Effector CD4-positive, alpha-beta T cell (primary cell): ENCODE measurements at places on chromosomes 3 and 15.

GRCh38 chr15:97081666-97082226, 751.2 kb downstream of the NR2F2 start:
- DNase-seq = no peak

GRCh38 chr3:59784164-59784563, 734.3 kb upstream of the CFAP20DC start:
- no peak for DNase-seq

DNA sequence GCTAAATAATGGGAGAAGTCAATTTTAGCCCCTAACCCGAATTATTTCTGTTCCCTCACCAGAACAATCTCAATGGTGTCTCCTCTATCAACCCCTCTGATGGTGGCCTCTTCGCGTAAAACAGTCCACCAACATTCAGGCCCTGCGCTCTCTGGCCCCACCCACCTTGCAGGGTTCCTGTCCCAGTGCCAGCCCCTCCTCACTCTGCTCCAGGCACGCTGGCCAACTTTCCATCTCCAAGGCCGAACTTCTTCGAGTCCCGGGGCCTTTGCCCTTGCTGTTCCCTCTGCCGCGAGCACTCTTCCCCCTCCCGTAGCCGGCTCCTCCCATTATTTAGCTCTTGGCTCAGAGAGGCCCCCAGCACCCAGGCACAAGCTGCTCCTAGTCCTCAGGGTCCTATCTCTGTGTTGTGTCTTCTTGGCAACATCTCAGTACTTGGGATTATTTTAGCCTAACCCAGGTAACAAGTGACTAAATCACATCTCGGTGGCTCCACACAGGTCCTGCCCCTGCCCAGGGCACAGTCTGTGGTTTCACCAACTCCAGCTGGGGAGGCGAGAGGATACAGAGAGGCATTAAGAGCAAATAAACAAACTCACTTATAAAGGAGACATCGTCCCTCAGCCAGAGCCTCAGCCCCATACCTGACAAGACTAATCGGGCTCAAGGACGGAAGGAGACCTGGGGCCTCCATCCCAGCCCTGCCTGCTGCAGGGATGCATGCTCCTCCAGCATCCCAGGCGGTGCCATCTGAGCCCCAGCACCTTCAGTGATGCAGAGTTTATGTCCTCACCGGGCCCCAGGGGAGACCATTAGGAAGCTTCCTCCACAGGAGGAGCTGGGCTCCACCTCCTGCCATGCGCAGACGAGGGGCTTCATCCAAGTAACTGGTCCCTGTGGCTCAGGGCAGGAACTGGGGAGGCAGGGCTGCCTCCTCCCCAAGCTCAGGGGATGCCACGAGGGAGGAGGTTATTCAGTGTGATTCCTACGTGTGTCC, 19.7 kb upstream of the IQSEC1 start:
- no peak for DNase-seq

- DNase-seq = no peak
These were observed 8.0 kb downstream of the CALML4 start for GRCh38 chr15:68197170-68197492.

- no peak for DNase-seq
These were observed at the start of gene FAM174B for GRCh38 chr15:92655178-92655995. FAM174B (minus strand) TSS chr15:92655775.

DNA sequence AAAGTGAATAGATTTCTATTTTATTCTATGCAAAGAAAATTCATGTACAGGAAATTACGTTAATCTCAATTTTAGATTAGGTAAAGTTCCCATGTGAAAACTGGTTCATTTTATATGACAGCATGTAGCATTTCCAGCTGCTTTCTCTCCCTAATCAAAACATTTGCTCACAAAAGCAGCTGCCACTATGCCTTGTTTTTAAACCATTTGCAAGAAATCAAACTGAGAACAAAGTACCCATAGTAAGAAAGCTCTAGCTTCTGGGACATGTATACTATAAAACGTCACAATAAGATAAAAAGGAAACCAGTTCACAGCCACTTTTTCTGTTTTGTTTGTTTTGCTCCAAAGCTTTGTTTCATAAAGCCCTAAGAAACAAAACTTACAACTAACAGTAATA, 5.0 kb upstream of the CRYBG3 start:
- no peak for DNase-seq

GRCh38 chr3:77526573-77527113, 486.7 kb downstream of the ROBO2 start:
- DNase-seq = no peak

- DNase-seq = no peak
These were observed 15.4 kb downstream of the UBP1 start for GRCh38 chr3:33424606-33425452.

GRCh38 chr3:138875754-138876664, 41.3 kb upstream of the PIK3CB start:
- DNase-seq = no peak

- no peak for DNase-seq
These were observed 244.6 kb upstream of the CCDC54 start for GRCh38 chr3:107132674-107133073.

GRCh38 chr3:50221051-50221410, 15.0 kb upstream of the GNAI2 start:
- no peak for DNase-seq

GRCh38 chr3:133295944-133296917, 103.6 kb upstream of the BFSP2 start:
- no peak for DNase-seq

- DNase-seq = no peak
These were observed 72.7 kb upstream of the AKAP13 start for GRCh38 chr15:85307687-85308045.

DNA sequence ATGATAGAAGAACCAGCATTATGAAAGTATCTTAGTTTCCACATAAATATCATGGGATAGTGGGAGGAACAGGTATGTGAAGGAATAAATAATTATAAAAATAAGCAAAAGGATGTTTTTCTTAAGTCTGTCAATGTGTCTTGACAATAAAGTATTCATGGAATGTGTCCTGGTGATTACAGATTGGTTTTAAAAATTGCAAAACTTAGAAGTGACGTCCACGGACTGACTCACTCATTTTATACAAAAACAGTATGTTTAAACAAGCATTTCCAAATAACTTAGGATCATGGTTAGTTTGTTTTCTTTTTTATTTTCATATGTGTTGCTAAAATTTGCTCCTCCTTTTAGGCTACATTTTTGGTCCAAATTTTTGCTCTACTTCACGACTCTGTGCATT, 687.0 kb upstream of the NECTIN3 start:
- DNase-seq = no peak

DNA sequence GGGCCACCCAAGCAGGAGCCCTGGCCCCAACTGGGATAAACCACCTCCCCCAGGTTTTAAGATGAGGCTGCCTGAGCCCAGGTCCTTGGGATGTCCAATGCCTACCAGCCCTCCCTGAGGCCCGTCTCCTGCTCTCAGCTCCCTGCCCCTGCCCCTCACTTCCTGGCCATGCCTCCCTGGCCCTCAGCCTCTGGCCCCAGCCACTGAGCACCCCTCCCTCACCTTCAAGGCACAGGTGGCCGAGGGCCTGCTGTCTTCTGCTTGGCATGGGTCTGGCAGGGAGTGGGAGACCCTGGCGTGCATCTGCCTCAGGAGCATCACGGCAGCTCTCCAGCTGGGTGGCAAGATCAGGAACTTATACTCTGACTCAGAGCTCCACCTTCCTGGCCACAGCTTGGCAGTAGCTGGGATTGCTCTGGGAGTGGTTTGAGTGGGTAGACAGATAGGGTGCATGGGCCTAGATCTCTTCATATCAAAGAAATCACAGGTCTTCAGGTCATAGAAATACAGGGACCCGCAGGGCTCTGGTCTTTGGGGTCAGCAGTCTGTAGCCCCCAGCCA, at the start of gene PLA2G4E:
PLA2G4E (minus strand) TSS at position 330 of the 561 bp plus-strand sequence; CDS start at position 318, 12 bp downstream.
- no peak for DNase-seq

DNA sequence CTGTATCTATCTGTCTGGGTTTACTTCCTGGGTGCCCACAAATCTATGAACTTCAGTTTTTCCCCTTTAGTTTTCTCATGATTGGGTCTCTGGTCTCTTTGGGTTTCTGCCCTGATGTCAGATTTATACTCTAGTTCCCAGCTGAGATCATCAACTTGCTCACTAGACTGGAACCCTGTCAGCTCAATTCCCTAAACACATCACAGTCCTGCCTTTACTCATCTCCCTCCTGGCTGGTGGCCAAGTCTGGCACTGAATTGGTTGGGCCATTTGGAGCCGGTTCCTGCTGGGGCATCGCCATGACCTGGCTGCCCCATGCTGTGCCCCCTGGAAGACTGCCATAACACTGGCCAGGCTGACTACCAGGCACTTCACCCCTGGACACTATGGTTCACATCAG, 345.3 kb downstream of the CHST2 start:
- no peak for DNase-seq

DNA sequence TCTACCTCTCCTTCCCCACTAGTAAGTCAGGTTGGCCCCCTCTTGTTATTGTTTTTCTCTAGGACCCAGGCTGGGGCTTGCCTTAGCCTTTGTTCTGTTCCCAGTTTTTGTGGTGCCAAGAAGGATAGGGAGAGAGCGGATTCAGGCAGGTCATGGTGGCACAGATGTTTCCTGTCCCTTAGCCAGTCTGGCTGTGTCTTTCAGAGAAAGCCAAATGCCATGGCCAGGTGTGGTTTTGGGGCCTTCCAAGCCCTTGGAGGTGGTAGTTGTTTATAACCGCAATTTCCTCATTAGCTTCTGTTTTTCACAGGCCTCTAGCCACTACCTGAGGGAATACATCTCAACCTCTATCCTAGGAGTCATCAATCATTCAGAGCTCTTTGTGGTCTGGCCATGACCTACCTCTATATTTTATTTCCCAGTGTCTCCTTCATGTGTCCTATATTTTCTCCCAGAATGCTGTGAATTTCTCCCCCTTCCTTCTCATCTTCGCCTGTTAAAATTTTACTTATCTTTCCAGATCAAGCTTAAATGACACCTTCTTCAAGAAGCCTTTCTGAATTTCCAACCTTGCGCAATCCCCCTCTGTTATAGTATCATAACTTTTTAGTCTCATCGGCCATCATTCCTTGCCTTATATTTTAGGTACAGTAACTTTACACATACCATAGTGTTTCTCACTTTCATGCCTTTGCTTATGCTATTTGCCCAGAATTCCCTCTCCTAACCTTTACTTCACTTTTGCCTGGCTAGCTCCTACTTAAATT, 38.2 kb downstream of the TIMP4 start:
- DNase-seq = no peak

GRCh38 chr15:58551084-58551763, 119.4 kb downstream of the LIPC start:
- no peak for DNase-seq

- no peak for DNase-seq
These were observed 644 bp upstream of the MASP1 start for GRCh38 chr3:187292181-187292580.

- no peak for DNase-seq
These were observed 166.1 kb downstream of the ZNF621 start for GRCh38 chr3:40690749-40691451.

GRCh38 chr3:194865061-194865460, 179.4 kb downstream of the FAM43A start:
- DNase-seq = no peak
